Stimulated activated naive CD8-positive, alpha-beta T cell treated with anti-CD3 and anti-CD28 coated beads, Interleukin-15, amount 100 ng/mL, for 72 hours (primary cell): ENCODE measurements at places on chromosomes 5 and 9.

DNA sequence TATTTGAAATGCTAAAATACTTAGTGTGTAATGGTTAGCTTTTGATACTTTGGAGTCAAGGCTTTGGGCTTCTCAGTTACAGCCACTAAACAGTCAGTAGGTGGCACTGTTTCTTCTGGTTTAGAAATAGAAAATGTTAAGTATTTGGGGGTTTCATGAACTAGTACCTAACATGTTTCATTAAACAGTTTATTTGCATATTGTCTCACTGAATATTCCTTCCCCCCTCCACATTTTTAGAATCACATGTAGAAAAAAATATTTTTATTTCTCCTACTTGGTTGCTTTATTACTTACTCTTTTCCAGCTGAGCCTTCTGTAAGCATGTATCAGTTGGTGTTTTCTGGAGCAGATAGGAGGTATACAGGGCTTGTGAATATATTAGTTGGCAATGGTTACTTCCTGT lies 48.0 kb downstream of the IPO11 start:
- no peak for DNase-seq

- DNase-seq: no peak
Measured at GRCh38 chr9:32590476-32590875, 17.5 kb upstream of the NDUFB6 start.

- no peak for DNase-seq
Measured at GRCh38 chr5:10695759-10696543, 65.1 kb downstream of the DAP start.

GRCh38 chr9:7443541-7443940 lies 356.0 kb downstream of the DMAC1 start:
- DNase-seq: no peak

GRCh38 chr5:101364469-101364868 lies 461.4 kb upstream of the ST8SIA4 start:
- no peak for DNase-seq

GRCh38 chr5:43256261-43256966 lies 56.8 kb downstream of the HMGCS1 start:
- DNase-seq: no peak

DNA sequence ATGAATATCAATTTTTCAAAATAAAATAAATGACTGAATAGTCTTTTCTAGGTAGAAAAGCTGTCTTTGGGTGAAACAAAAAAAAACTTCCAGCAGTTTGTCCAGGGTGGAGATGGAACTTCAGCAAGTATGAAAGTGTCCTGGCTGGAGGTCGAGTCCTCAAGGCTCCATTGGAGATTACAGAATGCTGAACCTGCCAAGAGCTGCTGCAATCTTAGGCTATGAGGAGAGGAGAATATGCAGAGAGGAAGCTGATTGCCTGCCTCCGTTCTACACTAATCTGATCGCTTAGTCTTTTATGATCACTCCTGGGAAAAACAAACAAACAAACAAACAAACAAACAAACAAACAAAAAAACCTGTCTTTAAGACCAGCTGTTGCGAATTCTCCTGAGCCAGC lies 50.6 kb downstream of the NREP start:
- DNase-seq: no peak

GRCh38 chr5:21672360-21672759 lies 1180.8 kb downstream of the CDH12 start:
- DNase-seq: no peak

GRCh38 chr5:1380011-1380817 lies 35.3 kb upstream of the CLPTM1L start:
- peak; percentile 71 for DNase-seq

DNA sequence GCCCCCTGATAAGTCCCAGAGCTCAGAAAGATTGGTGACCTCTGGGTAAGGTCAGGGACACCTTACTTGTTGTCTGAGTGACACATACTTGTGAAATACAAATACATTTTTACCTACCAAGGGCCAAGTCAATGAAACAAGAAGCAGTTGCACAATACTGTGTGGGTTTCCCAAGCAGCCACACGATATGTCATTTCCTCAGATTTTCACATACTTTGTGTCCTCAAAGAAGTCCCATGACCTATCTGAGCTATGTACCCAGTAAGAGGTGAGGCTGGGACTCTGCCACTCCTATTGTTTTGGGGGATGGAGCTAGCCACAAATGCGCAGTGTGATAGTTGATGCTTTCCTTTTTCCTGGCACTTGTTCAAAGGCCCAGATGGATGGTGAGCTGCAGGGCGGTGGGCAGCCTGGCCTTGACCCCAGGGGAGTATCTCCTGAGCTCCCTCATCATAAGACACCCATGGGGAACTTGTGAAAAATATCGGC lies 4.8 kb upstream of the SLC25A51 start:
- DNase-seq: no peak

DNA sequence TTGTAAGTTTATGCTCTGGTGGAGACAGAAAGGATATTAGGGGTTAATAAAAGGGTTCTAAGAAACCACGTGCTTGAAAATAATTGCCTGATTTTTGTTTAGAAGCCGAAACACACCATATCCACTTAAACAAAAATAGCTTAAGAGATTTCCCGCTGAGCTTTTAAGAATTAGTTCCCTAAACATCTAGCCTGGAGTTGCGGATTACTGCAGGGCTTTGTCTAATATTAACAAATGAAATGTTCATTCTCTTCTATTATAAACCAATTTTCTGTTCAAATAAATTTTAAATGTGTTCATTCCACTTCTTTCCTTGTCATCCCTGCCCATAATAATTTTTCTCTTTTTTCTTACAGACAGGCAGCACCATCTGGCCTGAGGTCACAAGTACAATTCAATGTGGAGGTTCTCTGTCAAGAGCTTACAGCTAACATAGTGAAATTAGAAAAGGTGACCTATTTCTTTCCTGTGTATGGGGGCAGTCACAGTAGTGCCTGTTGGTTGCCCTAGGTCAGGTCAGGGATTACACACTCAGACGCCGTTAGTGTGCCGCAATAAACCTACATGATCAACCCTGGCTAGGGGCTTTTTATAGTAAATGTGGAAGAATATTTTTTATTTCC lies 65.3 kb downstream of the GRAMD2B start:
- no peak for DNase-seq

DNA sequence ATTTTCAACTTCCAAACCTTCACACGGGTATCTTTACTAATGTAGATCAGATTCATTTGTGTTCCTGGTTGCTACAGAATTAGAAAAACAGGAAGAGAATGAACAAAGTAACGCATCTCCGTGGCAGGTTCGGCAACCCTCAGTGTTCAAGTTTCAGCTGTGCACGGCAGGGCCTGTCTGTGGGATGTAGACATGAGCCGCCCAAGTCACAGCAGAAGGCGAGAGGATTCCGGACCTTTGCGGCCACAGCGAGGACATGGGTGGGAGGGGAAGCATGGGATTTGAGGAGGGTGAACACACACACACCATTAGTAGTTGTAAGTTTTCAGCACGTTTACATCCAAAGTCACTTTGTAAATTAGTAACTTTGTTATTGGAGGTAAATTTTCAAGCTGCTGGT lies 31.7 kb upstream of the CEP72 start:
- DNase-seq: no peak

- DNase-seq: no peak
Measured at GRCh38 chr5:154849264-154849785, 1.1 kb downstream of the FAXDC2 start.

- DNase-seq: peak; percentile 17
Measured at GRCh38 chr5:5025774-5026408, 114.2 kb upstream of the ADAMTS16 start.

DNA sequence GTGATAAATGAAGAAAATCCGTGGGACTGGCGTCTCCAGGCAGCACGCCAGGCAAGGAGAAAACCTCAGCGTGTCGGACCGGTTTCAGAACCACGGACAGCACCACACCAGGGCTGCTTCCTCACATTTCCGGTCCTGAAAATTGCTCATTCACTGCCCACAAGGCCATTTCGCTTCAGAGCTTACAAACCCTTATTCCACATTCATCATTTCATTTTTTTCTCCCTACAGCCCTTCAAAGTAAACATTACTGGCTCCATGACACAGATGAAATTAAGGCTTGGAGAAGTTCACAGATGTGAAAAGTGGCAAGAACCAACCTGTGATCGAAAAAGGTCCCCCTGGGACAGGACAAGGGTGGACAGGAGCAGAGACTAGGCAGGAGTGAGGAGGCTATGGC lies 1.5 kb upstream of the GPRIN1 start:
- peak; percentile 53 for DNase-seq

DNA sequence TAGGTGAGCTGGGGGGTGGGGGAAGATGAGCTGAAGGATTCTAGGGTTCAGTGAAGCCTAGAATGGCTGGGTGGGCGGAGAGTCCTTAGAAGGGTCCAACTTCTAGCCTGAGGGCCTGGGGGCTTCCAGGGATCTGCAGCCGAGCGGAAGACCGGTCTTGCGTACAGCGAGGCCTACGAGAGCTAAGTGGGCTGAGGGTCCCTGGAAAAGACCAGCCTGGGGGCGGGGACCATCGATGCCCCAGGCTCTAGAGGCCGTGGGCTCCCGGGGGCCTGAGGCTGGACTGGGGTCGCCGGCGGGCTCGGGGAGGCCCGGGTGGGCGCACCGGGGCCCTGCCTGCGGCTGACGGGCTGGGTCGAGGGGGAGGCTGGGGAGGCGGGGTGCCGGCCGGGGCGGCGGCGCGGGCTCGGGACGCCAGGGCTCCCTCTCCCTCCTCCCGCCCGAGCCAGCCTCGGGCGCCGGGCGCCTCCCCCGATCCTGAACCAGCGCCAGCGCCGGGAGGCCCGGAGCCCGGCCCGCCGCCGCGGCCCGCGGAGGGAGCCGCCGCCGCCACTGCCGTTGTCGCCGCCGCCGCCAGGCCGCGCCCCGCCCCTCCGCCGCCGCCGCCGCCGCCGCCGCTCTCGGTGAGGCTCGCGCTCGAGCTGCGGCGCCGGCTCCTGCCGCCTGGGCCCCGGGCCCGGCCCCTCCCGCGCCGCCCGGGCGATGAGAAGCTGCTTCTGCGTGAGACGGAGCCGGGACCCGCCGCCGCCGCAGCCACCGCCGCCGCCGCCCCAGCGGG lies at the start of gene MVB12B:
Gene MVB12B (plus strand): TSS at position 602 of the 778 bp plus-strand sequence. CDS start 101 bp downstream, at position 703.
- peak; percentile 48 for DNase-seq

GRCh38 chr5:82861701-82862100 lies 215.5 kb downstream of the TMEM167A start:
- no peak for DNase-seq
